ENCODE measurements at places on chromosomes 5 and 9. TPM values are rescaled to one million over a fixed set of nuclear protein-coding genes. Genes with fewer than 3 reads are reported as not detected.
A peak's percentile ranks its signal among the peaks of the same experiment; 100 is the strongest.

EIF4EBP3 gene
- 13.1 TPM for total RNA-seq

DNA sequence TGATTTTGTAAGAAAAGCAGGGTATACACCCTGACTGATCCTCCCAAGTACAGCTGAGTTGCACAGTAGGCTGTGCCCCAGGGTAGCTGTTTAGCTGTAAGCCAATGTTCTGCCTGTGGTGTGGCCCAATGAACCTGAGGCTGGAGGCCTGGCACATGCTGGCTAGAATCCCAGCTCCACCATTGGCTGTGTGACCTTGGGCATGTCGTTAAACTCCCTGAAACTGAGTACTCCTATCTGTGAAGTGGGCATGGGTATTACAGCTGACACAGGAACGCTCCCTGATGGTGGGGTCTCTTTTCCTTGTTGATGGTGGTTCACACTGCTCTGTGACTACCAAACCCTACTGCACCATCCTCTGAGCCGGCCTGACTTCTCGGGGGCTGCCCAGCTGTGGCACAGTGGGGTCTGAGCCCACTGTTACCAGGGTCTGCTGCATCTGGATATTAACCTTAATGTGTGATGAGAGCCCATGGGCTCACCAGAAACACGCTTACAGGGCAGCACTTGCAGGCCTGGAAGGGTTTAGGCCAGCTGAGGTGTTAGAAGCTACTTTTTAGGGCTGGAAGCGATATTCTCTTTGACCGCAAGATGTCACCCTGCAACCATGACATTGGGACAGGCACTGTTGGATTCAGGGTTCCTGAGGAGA is 7.0 kb upstream of the GADD45G start:
- no peak overlapping the region for H3K27ac ChIP-seq
- H3K36me3 ChIP-seq, result no peaks in the 10 kb centered on the region
- no peaks in the 10 kb centered on the region for H3K4me1 ChIP-seq
- no peak overlapping the region for H3K4me3 ChIP-seq
- no peaks in the 10 kb centered on the region for H3K27me3 ChIP-seq

PDE6A gene
- total RNA-seq, result not detected

- H3K27me3 ChIP-seq, result no peaks in the 10 kb centered on the region
- peaks cover 7% of the 10 kb centered on the region for H3K4me1 ChIP-seq
- no peak overlapping the region for H3K4me3 ChIP-seq
- H3K27ac ChIP-seq, result no peak overlapping the region
- peak; percentile 50 for DNase-seq
- H3K36me3 ChIP-seq, result peaks cover 8% of the 10 kb centered on the region
Observed at GRCh38 chr9:83937861-83938455, 16.7 kb upstream of the KIF27 start.

- H3K27me3 ChIP-seq, result no peaks in the 10 kb centered on the region
- peaks cover 37% of the 10 kb centered on the region for H3K4me1 ChIP-seq
- H3K36me3 ChIP-seq, result no peaks in the 10 kb centered on the region
- H3K4me3 ChIP-seq, result no peak overlapping the region
- DNase-seq, result no peak
Observed at GRCh38 chr5:113163328-113163727, 186.7 kb downstream of the DCP2 start.

SLC1A3 gene
- 22.0 TPM for total RNA-seq

DNA sequence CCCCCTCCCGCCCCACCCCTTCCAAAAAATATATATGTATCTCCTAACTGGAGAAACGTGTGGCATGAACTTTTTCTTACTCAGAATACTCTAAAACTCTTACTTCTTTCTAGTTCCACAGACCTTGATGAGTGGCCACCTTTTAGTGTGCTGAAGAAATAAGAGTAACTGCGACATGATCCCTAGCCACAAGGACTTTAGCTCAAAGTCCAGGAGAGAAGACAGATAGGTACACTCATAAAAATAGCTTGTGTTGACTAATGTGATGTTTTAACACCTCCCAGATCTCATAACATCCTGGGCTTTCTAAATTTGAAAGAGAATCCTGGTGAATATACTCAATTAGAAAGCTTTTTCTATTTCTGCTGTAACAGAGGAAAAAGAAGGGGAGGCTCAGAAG is 1005.0 kb upstream of the DMAC1 start:
- no peak for DNase-seq
- H3K4me1 ChIP-seq, result no peaks in the 10 kb centered on the region
- H3K27ac ChIP-seq, result no peak overlapping the region
- H3K4me3 ChIP-seq, result no peak overlapping the region

- H3K36me3 ChIP-seq, result no peaks in the 10 kb centered on the region
- H3K27me3 ChIP-seq, result no peaks in the 10 kb centered on the region
- H3K4me1 ChIP-seq, result no peaks in the 10 kb centered on the region
- H3K4me3 ChIP-seq, result no peak overlapping the region
- DNase-seq, result no peak
- H3K27ac ChIP-seq, result no peak overlapping the region
Observed at GRCh38 chr9:84174486-84174885, 166.1 kb downstream of the SLC28A3 start.

- no peaks in the 10 kb centered on the region for H3K4me1 ChIP-seq
- no peaks in the 10 kb centered on the region for H3K36me3 ChIP-seq
Observed at GRCh38 chr9:17824191-17824590, 245.3 kb downstream of the SH3GL2 start.

Measured in tibial nerve (tissue), 4 donors.